ENCODE measurements at places on chromosomes 11 and 22. TPM values are rescaled to one million over a fixed set of nuclear protein-coding genes. Genes with fewer than 3 reads are reported as not detected.

DNA sequence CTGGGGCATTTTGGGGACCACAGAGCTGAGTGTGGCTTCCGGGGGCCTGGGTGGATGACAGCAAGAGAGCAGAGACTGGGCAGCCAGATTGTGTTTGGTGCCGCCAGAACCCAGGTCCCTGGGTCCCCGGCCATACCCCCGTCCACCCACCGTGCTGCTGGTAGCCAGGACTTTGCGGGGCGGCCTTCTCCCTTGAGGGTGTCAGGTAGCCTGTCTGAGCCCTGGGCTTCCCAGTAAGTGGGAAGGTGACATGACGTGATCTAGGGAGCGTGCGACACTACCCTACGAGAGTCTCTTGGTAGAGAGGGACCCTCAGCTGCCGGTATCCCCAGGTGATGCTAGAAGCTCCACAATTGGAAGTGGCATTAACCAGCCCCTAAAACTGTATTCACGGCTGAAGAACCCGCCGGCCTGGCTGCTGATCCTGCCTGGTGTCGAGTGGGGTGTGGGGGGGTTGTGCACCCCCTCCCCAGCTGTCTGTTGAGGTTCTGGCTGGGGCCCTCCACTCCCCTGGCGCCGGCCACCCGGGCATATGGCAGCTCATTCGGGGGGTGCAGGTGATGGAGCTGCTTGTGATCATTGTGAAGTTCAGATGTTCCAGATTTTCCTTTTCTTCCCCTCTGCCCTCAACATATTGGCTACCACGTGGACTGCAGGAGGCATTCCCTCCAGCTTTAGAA, 66.9 kb downstream of the MPPED1 start:
- no peaks in the 10 kb centered on the region for H3K36me3 ChIP-seq
- H3K4me3 ChIP-seq: no peak overlapping the region
- H3K4me1 ChIP-seq: no peaks in the 10 kb centered on the region
- no peaks in the 10 kb centered on the region for H3K27me3 ChIP-seq
- no peak for DNase-seq

Gene DRD2
- total RNA-seq: 0.12 TPM

DNA sequence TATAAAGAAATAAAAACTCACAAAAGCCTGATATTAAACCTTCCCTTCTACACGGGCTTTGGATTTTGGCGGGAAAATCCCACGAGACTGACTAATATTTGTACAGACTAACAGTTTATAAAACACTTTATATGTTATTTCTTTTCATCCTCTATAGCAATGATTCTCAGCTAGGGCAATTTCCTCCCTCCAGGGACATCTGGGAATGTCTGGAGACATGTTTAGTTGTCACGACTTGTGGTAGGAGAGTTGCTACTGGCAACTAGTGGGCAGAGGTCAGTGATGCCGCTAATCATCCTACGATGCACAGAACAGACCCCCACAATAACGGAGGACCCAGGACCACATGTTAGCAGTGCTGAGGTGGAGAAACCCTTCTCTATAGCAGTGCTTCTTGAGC, 304.8 kb upstream of the PITPNB start:
- H3K36me3 ChIP-seq: no peaks in the 10 kb centered on the region
- no peaks in the 10 kb centered on the region for H3K4me1 ChIP-seq
- H3K27ac ChIP-seq: no peak overlapping the region
- DNase-seq: no peak
- H3K27me3 ChIP-seq: no peaks in the 10 kb centered on the region
- no peak overlapping the region for H3K4me3 ChIP-seq

DNA sequence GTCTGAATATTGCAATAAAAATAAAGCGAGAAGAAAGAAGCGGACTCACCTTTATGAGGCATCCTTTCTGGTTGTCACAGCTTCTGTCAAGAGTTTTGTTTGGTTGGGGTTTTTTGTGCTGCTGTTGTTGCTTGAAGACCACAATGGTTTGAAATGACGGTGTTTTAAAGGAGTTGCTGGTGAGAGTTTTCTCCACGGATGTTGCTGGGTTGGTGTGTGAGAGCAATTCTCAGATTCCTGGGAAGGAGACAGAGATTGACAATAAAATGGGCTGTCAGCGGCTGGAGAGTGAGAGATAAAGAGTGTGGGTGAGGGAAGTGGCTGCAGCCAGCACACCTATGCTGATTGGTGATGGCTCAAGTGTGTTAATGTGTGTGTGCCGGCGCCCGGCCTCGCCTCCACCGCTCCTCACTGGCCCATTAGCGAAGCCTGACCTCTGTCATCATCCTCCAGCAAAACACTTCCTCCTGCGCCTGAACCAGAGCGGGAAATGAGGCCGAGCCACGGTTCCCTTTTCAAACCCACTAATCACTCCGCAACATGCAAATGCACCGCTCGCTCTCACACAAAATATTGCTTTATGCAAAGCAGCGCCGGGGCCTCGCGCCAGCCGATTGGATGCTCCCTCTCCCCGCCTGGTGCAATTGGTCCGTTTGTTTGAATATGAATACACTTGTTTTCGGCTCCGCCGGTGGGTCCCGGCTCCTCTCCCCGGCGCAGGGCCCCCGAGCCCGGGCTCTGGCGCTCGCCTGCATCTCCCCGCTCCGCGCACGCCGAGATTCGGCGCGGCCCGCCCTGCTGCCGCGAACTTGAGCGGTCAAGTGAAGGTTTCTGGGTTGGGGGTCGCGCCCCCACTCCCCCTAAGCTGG, at the start of gene PAX6:
PAX6 (minus strand) TSS at position 544 of the 869 bp plus-strand sequence. CDS start 4,911 bp downstream, outside the sequence.
- H3K27ac ChIP-seq: no peak within 1 kb of the TSS
- H3K27me3 ChIP-seq: peaks cover 73% of the 10 kb centered on the region
- H3K4me3 ChIP-seq: peak within 1 kb of the TSS; percentile 65
- H3K4me1 ChIP-seq: peaks cover 47% of the 10 kb centered on the region
- no peaks in the 10 kb centered on the region for H3K36me3 ChIP-seq
- no peak for DNase-seq

- H3K27me3 ChIP-seq: no peaks in the 10 kb centered on the region
- no peak for DNase-seq
- no peaks in the 10 kb centered on the region for H3K4me1 ChIP-seq
- no peak overlapping the region for H3K4me3 ChIP-seq
- no peaks in the 10 kb centered on the region for H3K36me3 ChIP-seq
Observed at GRCh38 chr11:23723861-23724260, 773.0 kb upstream of the LUZP2 start.

- H3K36me3 ChIP-seq: no peaks in the 10 kb centered on the region
- no peak for DNase-seq
- H3K27me3 ChIP-seq: no peaks in the 10 kb centered on the region
- H3K4me3 ChIP-seq: no peak overlapping the region
- peaks cover 5% of the 10 kb centered on the region for H3K4me1 ChIP-seq
Observed at GRCh38 chr22:32063701-32064100, 20.6 kb downstream of the SLC5A1 start.

- H3K27me3 ChIP-seq: no peaks in the 10 kb centered on the region
- no peak for DNase-seq
- no peaks in the 10 kb centered on the region for H3K4me1 ChIP-seq
- H3K27ac ChIP-seq: no peak overlapping the region
- no peak overlapping the region for H3K4me3 ChIP-seq
Observed at GRCh38 chr11:121606354-121606753, 153.6 kb upstream of the SORL1-AS1 start.

- H3K27ac ChIP-seq: no peak overlapping the region
- no peaks in the 10 kb centered on the region for H3K4me1 ChIP-seq
- no peak for DNase-seq
- no peak overlapping the region for H3K4me3 ChIP-seq
- no peaks in the 10 kb centered on the region for H3K36me3 ChIP-seq
- no peaks in the 10 kb centered on the region for H3K27me3 ChIP-seq
Observed at GRCh38 chr22:17580441-17581031, 17.2 kb downstream of the SLC25A18 start.

Gene AP1B1
- total RNA-seq: 26.8 TPM

Gene CDC45
- total RNA-seq: not detected

Gene PTPN5
- total RNA-seq: 1.4 TPM

Gene YPEL4
- total RNA-seq: not detected

Gene OR10D3
- not detected for total RNA-seq

- H3K27ac ChIP-seq: no peak overlapping the region
- H3K4me1 ChIP-seq: no peaks in the 10 kb centered on the region
- no peaks in the 10 kb centered on the region for H3K27me3 ChIP-seq
- H3K4me3 ChIP-seq: no peak overlapping the region
- no peak for DNase-seq
Observed at GRCh38 chr22:35558031-35558430, 17.4 kb downstream of the RASD2 start.

- no peaks in the 10 kb centered on the region for H3K36me3 ChIP-seq
- H3K27ac ChIP-seq: no peak overlapping the region
- DNase-seq: no peak
- H3K4me1 ChIP-seq: no peaks in the 10 kb centered on the region
- no peak overlapping the region for H3K4me3 ChIP-seq
Observed at GRCh38 chr22:35719212-35719875, 1.7 kb downstream of the APOL5 start.

DNA sequence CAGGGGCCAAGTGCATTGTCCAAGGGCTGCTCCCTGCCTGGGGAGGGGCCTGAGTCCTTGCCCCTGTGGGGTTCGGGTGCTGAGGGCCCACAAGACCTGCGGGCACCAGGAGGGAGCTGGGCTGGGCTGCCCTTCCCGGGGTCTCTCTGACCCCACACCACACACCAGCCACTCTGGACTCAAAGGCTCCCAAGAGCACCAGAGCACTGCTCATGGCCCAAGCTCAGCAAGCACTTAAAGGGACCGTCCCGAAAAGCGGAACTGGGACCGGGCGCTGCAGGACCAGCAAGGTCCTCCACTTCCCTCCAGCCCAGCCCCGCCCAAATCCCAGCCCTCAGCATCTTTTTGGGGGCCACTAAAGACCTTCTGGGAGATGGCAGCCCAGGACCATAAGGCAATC, 5.3 kb downstream of the LSP1 start:
- H3K4me3 ChIP-seq: no peak overlapping the region
- H3K4me1 ChIP-seq: peaks cover 16% of the 10 kb centered on the region
- H3K27me3 ChIP-seq: no peaks in the 10 kb centered on the region
- H3K27ac ChIP-seq: no peak overlapping the region

GRCh38 chr11:122137078-122137793, 21.2 kb upstream of the BLID start:
- H3K4me3 ChIP-seq: no peak overlapping the region
- no peak for DNase-seq
- no peaks in the 10 kb centered on the region for H3K4me1 ChIP-seq
- H3K36me3 ChIP-seq: no peaks in the 10 kb centered on the region

All from psoas muscle (tissue), 8 donors.